T-cell (primary cell): ENCODE measurements at places on chromosomes 16 and 17. TPM values are rescaled to one million over a fixed set of nuclear protein-coding genes. Genes with fewer than 3 reads are reported as not detected.

RAB40C gene
- total RNA-seq = 14.6 TPM

PLXDC1 gene
- 6.3 TPM for total RNA-seq

NIP7 gene
- total RNA-seq = 29.6 TPM

AANAT gene
- total RNA-seq = not detected

PNMT gene
- total RNA-seq = not detected

GRCh38 chr17:52106072-52106471 is 52.4 kb downstream of the CA10 start:
- no peaks in the 10 kb centered on the region for H3K27me3 ChIP-seq
- H3K27ac ChIP-seq = no peak overlapping the region
- H3K4me1 ChIP-seq = no peaks in the 10 kb centered on the region
- DNase-seq = no peak
- no peaks in the 10 kb centered on the region for H3K36me3 ChIP-seq
- H3K4me3 ChIP-seq = no peak overlapping the region

DNA sequence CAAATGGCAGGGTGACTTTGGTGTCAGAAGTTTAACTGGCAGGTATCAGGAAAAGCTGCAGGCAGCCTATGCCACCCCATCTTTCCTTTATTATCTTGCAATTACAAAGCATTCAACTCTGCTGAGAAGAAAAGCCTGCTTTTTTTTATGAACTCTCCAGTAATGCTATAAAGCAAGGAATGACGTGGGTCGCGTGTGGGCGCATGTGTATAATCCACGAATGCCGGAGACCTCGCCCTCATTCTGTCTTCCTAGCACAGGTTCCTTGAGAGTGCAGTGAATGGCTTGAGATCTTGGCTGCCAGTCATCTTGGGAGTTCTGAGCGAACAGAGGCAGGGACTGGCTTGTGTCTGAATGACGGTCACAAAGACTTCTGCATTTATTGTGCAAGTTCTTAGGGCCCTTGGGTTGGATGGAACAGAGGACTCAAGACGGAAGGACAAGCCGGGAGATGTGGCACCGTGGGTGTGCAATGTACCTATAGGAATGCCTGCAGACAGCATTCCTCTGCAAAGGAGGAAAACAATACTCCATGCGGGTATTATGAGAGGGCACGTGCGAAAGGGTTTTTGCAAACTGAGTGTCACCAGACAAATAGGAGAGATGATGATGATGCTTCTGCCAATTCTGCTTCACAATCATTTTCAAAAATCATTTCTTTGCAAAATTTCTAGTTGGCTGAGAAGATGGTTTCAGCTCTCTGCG is 96.1 kb upstream of the ELAC2 start:
- H3K27ac ChIP-seq = no peak overlapping the region
- no peak overlapping the region for H3K4me3 ChIP-seq
- H3K27me3 ChIP-seq = peaks cover 9% of the 10 kb centered on the region
- H3K36me3 ChIP-seq = no peaks in the 10 kb centered on the region
- no peaks in the 10 kb centered on the region for H3K4me1 ChIP-seq

GRCh38 chr17:68450391-68450790 is 6.9 kb downstream of the WIPI1 start:
- no peak for DNase-seq
- no peak overlapping the region for H3K4me3 ChIP-seq
- H3K4me1 ChIP-seq = peaks cover 2% of the 10 kb centered on the region
- H3K27me3 ChIP-seq = no peaks in the 10 kb centered on the region
- no peaks in the 10 kb centered on the region for H3K36me3 ChIP-seq

GRCh38 chr17:40471846-40472732 is 28.8 kb downstream of the IGFBP4 start:
- no peak overlapping the region for H3K4me3 ChIP-seq
- H3K27ac ChIP-seq = no peak overlapping the region

DNA sequence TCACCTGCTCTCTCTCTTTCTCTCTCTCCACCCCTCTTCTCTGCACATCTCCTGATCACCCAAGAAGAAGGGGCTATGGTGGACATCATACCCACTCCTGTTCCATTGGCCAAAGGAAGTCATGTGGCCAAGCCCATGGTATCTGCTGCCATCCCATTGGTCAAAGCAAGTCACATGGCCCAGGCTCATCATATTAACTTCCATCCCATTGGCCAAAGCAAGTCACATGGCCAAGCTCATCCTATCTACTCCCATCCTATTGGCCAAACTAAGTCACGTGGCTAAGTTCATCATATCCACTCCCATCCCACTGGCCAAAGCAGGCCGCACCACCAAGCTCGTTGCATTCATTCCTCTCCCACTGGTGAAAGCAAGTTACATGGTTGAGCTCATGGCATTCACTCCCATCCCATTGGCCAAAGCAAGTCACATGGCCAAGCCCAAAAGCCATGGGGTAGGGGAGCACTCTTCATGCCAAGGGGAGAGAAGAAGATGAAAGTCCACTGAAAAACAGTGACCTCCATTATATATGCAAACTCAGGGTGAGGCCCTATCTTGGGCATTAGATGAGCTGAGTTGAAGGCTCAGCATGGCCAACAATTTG is 29.2 kb downstream of the SNX20 start:
- no peak for DNase-seq

DNA sequence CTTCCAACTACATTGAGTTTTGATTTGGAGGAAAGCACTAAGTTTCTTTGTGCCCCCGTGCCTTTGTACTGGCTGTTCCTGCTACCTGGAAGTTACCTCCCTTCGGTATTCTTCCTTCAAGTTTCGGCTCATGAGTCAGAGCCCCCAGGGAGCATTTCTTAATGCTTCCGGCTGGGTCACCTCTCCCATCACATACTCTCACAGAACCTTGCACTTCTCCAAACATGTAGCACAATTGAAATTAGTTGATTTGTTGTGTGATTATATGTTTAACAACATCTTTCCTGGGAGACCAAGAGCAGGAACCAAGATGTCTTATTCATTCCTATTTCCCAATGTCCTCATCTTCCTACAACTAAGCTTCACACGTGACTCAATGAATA is 158.6 kb upstream of the CDH5 start:
- peaks cover 6% of the 10 kb centered on the region for H3K27me3 ChIP-seq
- no peaks in the 10 kb centered on the region for H3K36me3 ChIP-seq
- DNase-seq = no peak

DNA sequence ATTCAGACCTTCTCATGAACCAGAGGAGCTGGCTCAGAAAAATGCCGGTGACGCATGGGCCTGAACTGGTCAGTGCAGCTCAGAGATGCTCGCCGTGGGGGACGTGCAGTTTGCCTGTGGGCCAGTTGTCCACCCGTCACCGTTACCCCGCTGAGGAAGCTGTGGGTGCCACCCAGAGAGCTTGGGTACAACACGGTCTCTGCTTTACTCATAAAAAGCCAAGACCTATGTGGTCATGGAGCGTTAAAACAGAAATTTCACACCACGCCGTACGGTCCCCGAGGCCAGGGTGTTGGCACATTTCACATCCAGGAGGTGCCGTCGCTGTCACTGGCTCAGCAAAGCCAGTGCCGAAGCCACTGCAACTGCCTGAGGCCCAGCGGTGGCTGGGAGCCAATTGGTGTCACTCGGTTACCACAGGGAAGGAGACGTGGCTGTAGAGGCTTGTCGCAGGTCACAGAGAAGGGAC is 120.9 kb downstream of the METRNL start:
- peaks cover 48% of the 10 kb centered on the region for H3K4me1 ChIP-seq
- peak overlapping the region; percentile 90 for H3K27ac ChIP-seq
- H3K4me3 ChIP-seq = peak overlapping the region; percentile 54
- H3K27me3 ChIP-seq = no peaks in the 10 kb centered on the region
- DNase-seq = peak; percentile 75

- H3K4me3 ChIP-seq = no peak overlapping the region
- H3K4me1 ChIP-seq = no peaks in the 10 kb centered on the region
- H3K27me3 ChIP-seq = no peaks in the 10 kb centered on the region
- H3K27ac ChIP-seq = no peak overlapping the region
- no peaks in the 10 kb centered on the region for H3K36me3 ChIP-seq
Measured at GRCh38 chr16:19748389-19749168, 30.5 kb downstream of the IQCK start.

GRCh38 chr17:76866203-76866602 is 2.0 kb upstream of the MGAT5B start:
- no peak overlapping the region for H3K4me3 ChIP-seq
- no peaks in the 10 kb centered on the region for H3K36me3 ChIP-seq
- no peak for DNase-seq

GRCh38 chr17:75485688-75486087 is 29.3 kb downstream of the TMEM94 start:
- H3K4me3 ChIP-seq = no peak overlapping the region
- peaks cover 32% of the 10 kb centered on the region for H3K4me1 ChIP-seq
- no peak overlapping the region for H3K27ac ChIP-seq
- H3K36me3 ChIP-seq = peaks cover 4% of the 10 kb centered on the region
- DNase-seq = no peak

- H3K27me3 ChIP-seq = no peaks in the 10 kb centered on the region
- H3K4me3 ChIP-seq = peak overlapping the region; percentile 32
- peak overlapping the region; percentile 70 for H3K27ac ChIP-seq
- peaks cover 3% of the 10 kb centered on the region for H3K4me1 ChIP-seq
Measured at GRCh38 chr17:6936370-6937028, 59.4 kb upstream of the ALOX12 start.

DNA sequence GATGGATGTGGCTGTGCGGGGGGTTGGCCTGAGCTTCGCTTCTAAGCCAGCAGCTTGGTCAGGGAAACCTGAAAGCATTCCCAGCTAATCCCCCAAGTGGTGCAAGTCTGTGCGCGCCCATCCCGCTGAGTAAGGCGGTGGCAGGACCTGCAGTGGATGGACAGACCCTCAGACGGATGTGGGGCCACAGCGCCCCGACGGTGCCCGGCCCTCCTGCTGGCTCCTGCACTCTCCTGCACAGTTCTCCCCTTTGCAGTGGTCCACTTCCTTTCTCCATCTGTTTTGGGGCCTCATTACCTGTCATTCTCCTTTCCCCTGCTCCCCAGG is 2.3 kb downstream of the ATP2A1 start:
- H3K4me3 ChIP-seq = peak overlapping the region; percentile 78
- no peak overlapping the region for H3K27ac ChIP-seq
- DNase-seq = no peak
- H3K27me3 ChIP-seq = peaks cover 13% of the 10 kb centered on the region
- H3K4me1 ChIP-seq = peaks cover 2% of the 10 kb centered on the region
- H3K36me3 ChIP-seq = no peaks in the 10 kb centered on the region
